ENCODE measurements at places on chromosomes 5 and 9. TPM values are rescaled to one million over a fixed set of nuclear protein-coding genes. Genes with fewer than 3 reads are reported as not detected.
A peak's percentile ranks its signal among the peaks of the same experiment; 100 is the strongest.

DNA sequence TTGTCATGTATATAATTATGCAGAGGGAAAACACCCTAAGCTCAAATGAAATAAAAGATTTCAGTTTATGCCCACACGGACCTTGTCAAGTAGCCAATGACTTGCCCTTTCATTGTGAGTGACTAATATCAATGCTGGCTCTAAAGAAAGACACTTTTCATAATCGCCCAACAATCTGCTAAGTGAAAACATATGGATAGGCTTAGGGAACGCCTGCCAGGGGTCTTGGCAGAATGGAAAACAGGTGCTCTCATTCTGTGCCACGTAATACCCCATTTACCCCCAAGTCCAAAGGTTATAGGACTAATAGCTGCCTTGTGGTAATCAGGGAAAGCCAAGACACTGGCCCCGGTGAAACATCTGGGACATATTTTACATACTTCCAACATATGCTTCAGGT, 157.7 kb downstream of the SLF1 start:
- no peak for DNase-seq

- DNase-seq = peak; percentile 34
Measured at GRCh38 chr5:132489051-132489770, 1.4 kb downstream of the IRF1 start.

Gene DNM1
- 0.50 TPM for total RNA-seq

Gene CNTNAP3B
- total RNA-seq = not detected

DNA sequence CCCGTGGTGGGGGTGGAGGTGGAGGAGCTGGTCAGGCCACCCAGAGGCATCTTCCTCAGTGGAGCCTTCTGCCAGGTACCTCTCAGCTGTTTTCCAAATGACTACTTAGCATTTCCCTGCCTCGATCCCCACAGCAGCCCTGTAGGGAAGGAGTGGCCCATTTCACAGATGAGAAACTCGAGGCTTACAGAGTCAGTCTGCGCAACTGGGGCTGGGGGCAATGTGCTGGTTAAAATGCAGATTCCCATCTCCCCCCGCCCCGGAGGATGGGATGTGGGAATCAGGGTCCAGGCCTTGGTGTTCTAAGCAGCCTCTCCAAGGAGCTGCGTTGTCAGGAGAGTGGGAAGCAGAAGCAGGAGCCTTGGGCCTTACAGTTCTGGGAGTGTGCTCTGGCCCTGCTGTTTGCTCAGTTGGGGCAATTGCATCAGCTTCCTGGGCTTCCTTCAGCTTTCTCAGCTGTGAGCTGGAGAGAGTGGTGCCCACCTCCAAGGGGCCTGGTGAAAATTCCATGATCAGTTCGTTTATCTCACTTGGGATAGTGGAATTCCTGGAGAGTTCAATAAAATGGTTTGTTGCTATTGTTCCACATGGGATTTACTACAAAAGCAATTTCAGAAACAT, 19.4 kb downstream of the ERGIC1 start:
- DNase-seq = no peak

GRCh38 chr5:114984796-114985195, 184.9 kb downstream of the TRIM36 start:
- no peak for DNase-seq

DNA sequence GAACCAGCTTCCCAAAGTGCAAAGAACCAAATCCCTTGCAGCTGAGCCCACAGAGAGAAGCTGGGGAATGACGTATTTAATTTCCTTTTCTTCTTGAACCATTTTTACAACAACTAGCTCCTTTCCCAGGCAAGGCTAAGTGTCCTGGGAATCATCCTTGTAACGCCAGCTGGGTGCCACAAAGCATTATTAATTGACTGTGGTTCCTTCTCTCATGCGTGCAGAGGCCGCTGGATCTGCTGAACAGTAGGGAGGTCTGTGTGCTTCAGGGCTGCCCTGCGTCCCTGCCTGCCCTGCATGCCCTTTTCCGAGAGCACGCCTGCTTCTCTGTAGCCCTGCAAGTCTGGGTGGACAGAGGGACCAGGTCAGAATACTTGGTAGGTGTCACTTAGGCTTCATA, 124.1 kb upstream of the OTULINL start:
- DNase-seq = no peak

Gene SLC35D2
- 2.7 TPM for total RNA-seq

Gene PROB1
- total RNA-seq = 3.2 TPM

DNA sequence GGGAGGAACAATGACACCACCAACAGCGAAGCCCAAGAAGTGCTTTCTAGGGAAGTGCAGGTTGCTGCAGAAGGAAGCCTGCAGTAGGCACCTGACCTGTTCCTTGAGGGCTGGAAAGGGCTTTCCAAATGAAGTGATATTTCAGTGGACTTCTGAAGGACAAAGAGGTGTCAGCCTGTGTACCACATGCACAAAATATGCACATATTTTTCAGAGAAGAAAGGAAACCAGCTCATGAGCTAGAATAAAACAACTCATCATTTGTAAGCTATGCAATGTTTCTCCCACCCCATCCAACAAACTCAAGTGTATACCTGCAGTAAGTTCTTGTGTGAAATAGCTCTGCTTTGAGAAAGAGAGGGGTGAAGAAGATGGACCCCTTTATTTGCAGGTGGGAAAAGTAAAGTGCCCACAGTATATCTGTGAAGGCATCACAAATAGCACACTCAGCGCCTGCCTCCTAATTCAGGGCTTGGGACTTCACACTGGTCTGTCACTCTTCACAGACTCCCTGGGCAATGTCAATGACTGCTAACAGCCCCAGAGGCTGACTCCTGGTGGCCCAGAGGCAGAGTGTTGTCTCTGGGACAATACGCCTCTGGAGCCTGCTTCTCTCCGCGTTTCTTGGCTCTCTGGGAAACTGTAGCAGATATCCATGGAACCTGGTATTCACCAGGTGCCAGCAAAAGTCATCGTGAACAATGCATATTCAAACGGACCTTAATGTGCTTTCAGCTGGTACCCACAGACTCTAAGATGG, 198.1 kb upstream of the EFNA5 start:
- no peak for DNase-seq

GRCh38 chr9:111762556-111762955, 32.2 kb downstream of the SHOC1 start:
- DNase-seq = no peak

Gene STK32A
- not detected for total RNA-seq

DNA sequence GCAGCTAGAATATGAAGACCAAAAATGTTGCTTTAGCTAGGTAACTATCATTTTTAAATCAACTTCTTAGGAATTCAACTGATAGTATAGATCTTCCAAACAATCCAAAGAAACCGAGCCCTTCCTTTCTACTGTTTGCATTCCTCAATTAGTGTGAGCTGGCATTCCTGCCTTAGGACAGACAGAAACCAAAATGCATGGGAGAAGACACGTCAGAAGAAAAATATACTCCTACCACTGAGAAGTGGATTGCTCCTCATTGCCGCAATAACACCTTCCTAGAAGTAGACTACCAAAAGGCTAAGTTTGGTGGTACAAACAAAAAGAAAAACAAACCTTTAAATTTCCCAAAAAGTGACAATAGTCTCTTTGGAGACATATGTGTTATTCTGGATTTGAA, 440.0 kb downstream of the SEMA5A start:
- no peak for DNase-seq

All from activated CD4-positive, alpha-beta T cell treated with anti-CD3 and anti-CD28 coated beads for 36 hours (primary cell).